ENCODE measurements at places on chromosomes 13 and 19. TPM values are rescaled to one million over a fixed set of nuclear protein-coding genes. Genes with fewer than 3 reads are reported as not detected.

DNA sequence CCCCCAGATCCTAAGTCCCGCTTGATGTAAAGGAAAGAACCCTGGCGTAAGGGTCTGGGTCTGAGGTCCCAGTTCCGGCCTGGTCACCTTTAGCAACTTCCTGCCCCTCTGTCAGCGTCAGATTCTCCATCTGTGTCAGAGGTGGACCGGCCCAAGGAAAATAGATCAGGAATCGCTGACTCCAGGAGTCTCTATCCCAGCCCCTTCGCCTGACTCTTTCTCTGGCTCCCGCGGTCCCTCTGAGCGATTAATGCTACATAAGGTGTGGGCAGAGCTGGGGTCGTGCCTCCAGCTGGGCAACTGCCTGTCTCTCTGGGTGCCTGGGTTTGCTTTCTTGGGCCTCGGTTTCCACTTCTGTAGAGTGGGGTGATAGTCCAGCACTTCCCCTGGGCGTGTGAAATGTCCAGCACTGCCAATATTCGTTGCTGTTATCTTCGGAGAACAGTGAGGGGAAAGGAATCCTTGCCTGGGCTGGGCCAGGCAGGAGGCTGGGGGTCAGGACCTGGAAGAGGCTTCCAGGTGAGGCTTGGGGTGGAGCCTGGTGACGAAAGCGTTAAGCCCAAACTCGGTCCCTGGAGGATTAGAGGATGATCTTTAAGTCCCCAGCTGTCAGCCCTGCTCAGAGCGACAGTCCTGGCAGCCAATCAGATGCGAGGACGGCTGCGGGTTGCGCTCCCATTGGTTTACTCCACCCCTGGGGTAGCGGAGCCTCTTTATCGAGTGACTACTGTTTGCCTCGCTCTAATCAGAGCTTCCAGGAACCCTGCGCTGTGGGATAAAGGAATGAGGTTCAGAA is 767 bp downstream of the ABCA7 start:
- peak; percentile 87 for DNase-seq
- H3K27me3 ChIP-seq, result no peaks in the 10 kb centered on the region
- peak overlapping the region; percentile 99 for H3K4me3 ChIP-seq
- peaks cover 27% of the 10 kb centered on the region for H3K36me3 ChIP-seq

GRCh38 chr13:22744688-22745452 is 435.9 kb upstream of the SGCG start:
- no peaks in the 10 kb centered on the region for H3K36me3 ChIP-seq
- DNase-seq, result no peak
- H3K4me1 ChIP-seq, result no peaks in the 10 kb centered on the region
- H3K27ac ChIP-seq, result no peak overlapping the region
- H3K4me3 ChIP-seq, result no peak overlapping the region

- DNase-seq, result no peak
- no peaks in the 10 kb centered on the region for H3K27me3 ChIP-seq
- H3K4me3 ChIP-seq, result no peak overlapping the region
- peaks cover 27% of the 10 kb centered on the region for H3K4me1 ChIP-seq
These were observed 200.0 kb downstream of the KLF12 start for GRCh38 chr13:73934215-73934641.

DNA sequence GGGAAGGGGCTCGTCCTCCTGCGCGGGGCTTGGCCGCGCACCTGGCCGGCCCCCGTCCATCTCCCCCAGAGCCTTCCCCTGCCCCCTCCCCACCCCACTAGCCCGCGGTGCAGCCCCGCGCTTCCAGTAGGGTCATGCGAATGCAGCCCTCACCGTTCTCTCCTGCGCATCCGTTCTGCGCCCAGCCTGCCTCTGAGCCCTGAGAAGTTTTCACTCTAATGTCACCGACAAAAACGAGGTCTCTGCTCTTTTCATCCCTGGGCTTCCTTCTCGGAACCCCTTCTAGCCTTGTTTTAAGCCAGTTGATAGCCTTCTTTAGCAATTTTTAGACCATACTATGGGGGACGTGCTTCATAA is 97.4 kb downstream of the ATP8A2 start:
- no peak overlapping the region for H3K27ac ChIP-seq
- H3K36me3 ChIP-seq, result peaks cover 2% of the 10 kb centered on the region
- peak overlapping the region; percentile 57 for H3K4me3 ChIP-seq
- peaks cover 5% of the 10 kb centered on the region for H3K4me1 ChIP-seq
- peaks cover 56% of the 10 kb centered on the region for H3K27me3 ChIP-seq

DNA sequence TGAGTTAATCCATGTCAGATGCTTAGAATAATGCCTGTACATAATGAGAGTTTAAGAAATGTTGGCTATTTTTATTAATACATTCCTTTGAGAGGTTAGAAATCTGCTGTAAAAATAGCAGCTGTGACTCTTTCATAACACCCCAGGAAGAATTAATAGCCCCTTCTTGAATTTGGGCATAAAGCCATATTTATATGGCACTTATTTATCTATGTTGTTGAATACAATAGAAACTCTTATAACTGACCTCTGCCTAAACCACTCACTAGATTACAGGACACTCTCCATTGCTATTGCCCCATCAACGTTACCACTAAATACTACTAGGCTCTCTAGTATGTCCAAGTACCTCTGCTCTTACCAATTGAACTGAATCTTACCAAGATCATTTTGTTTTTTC is 16.3 kb downstream of the NEK5 start:
- no peak overlapping the region for H3K27ac ChIP-seq
- peaks cover 16% of the 10 kb centered on the region for H3K27me3 ChIP-seq
- no peak overlapping the region for H3K4me3 ChIP-seq
- no peak for DNase-seq

The ZNF808 gene
- 53.5 TPM for total RNA-seq

GRCh38 chr13:44436589-44437337 is 63.1 kb downstream of the SERP2 start:
- no peaks in the 10 kb centered on the region for H3K36me3 ChIP-seq
- H3K27ac ChIP-seq, result no peak overlapping the region
- peak; percentile 51 for DNase-seq

- H3K4me3 ChIP-seq, result no peak overlapping the region
- no peaks in the 10 kb centered on the region for H3K36me3 ChIP-seq
- H3K27me3 ChIP-seq, result peaks cover 14% of the 10 kb centered on the region
- no peak for DNase-seq
These were observed 9.6 kb upstream of the TNFRSF19 start for GRCh38 chr13:23560571-23561089.

DNA sequence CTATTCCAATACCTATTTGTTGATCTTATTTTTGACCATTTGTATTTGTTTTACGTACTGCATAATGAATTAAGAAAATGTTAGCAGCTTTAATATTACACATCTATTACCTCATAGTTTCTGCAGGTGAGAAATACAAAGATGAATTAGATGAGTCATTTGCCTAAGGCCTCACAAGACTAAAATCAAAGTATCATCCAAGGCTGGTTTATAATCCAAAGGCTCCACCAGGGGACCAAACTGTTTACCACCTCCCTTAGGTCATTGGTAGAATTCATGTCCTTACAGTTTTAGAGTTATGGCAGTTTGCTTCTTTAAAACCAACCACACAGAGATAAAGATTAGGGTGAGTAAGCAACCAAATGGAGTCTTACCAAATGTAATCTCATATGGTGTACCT is 848.1 kb downstream of the SLITRK6 start:
- no peak for DNase-seq
- no peak overlapping the region for H3K27ac ChIP-seq
- no peak overlapping the region for H3K4me3 ChIP-seq

DNA sequence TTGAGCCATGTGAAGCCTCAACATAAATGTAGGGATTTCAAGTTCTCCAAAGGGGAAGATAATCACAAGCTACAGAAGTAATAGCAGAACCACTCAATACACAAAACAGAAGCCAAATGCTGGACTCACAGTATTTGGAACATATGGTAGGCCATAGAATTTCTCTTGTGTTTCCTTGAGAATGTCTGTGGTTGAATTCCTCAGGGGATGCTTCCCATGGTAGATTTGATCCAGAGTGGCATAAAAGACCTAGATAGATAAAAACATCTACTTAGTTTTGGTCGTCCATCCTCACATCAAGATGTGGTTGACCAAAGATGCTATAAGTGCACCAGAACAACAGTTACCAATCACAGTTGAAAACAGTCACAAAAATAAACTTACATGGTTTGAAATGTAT is 83.4 kb downstream of the MIPEP start:
- no peak overlapping the region for H3K27ac ChIP-seq
- peaks cover 18% of the 10 kb centered on the region for H3K36me3 ChIP-seq
- no peaks in the 10 kb centered on the region for H3K27me3 ChIP-seq

- peaks cover 2% of the 10 kb centered on the region for H3K27me3 ChIP-seq
- H3K27ac ChIP-seq, result peak overlapping the region; percentile 92
- DNase-seq, result peak; percentile 73
- peaks cover 31% of the 10 kb centered on the region for H3K4me1 ChIP-seq
- no peaks in the 10 kb centered on the region for H3K36me3 ChIP-seq
These were observed 154.9 kb downstream of the TM9SF2 start for GRCh38 chr13:99656092-99656745.

DNA sequence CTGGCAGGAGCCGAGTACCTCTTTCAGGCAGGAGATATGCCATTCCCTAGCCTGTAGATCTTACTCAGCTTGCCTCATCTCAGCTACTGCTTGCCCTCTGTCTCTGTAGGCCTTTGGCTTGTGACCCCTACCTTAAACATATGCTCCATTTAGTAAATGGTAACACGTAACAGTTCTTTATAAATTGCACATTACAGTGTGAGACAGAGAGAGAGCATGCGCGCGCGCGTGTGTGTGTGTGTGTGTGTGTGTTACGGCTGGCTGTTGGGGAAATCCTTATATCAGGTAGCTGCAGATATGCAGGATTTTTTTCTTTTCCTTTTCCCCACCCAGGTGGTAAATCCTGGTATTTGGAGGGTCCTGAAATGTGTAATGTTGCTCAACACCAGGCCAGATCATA is 4.2 kb downstream of the SPINT2 start:
- peaks cover 24% of the 10 kb centered on the region for H3K4me1 ChIP-seq
- no peaks in the 10 kb centered on the region for H3K27me3 ChIP-seq
- no peak for DNase-seq
- H3K27ac ChIP-seq, result no peak overlapping the region
- H3K36me3 ChIP-seq, result peaks cover 5% of the 10 kb centered on the region
- H3K4me3 ChIP-seq, result no peak overlapping the region

DNA sequence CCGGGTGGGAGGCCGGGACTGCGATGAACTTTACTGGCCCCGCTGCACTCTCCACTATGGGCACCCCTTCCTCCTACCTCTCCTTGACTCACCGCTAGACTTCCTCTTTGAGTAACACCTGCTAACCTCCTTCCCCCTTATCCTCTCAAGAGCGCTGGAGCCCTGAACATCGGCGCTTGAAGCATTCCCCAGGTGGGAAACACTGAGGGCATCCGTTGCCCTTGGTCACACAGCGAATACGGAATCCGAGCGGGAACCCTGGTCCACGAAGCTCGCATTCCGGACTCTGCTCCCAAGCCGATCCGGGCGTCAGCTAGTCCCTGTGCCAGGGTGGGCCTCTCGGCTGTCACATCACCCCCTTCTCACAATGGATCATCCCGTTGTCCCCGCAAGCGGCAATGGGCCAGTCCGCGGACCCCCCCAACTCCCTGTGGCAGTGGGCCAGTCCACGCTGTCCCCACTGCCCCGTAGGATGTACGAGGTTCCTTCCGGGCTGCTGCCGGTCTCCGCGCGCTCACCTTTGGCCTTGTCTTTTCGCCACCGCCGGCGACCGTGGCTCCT is 4.2 kb downstream of the LIPE start:
- H3K27me3 ChIP-seq, result no peaks in the 10 kb centered on the region
- no peak for DNase-seq
- peak overlapping the region; percentile 92 for H3K4me3 ChIP-seq
- peak overlapping the region; percentile 88 for H3K27ac ChIP-seq
- H3K4me1 ChIP-seq, result peaks cover 36% of the 10 kb centered on the region

GRCh38 chr19:33797802-33798671 is 1.4 kb downstream of the KCTD15 start:
- no peaks in the 10 kb centered on the region for H3K4me1 ChIP-seq
- peak overlapping the region; percentile 63 for H3K4me3 ChIP-seq
- peaks cover 42% of the 10 kb centered on the region for H3K27me3 ChIP-seq
- no peaks in the 10 kb centered on the region for H3K36me3 ChIP-seq
- no peak for DNase-seq

- no peak overlapping the region for H3K27ac ChIP-seq
- H3K4me3 ChIP-seq, result no peak overlapping the region
- peaks cover 20% of the 10 kb centered on the region for H3K36me3 ChIP-seq
These were observed 145.7 kb upstream of the FBXL3 start for GRCh38 chr13:77172650-77173049.

GRCh38 chr13:112510002-112510780 is 77.8 kb downstream of the TUBGCP3 start:
- peaks cover 12% of the 10 kb centered on the region for H3K36me3 ChIP-seq
- no peak overlapping the region for H3K27ac ChIP-seq
- H3K27me3 ChIP-seq, result no peaks in the 10 kb centered on the region

DNA sequence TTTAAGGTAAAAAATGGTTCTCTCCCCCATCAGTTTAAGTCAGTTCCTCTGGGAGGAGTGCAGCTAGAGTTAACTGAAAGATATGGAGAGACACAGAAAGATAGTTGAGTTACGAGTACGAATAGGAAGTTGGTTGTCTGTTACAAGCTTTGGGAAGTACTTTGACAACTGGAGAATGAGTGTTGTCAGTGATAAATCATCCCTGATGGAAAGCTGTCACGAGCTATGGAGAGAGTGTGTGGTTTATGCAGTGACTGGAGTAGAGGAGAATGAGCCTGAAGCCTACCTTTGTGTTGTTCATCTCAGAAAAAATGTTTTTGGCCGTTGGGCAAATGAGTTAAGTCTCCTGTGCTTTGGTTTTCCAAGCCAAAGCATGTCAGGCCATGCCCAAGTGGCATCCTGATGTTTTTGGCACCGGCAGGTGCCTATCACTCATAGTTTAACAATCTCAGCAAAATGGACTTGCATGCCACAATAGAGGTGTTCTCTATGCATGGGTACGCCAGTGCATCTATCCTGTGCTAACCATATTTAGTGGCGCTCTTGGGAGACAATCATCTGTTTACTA is 350.2 kb downstream of the IRS2 start:
- DNase-seq, result no peak
- H3K36me3 ChIP-seq, result no peaks in the 10 kb centered on the region
- peaks cover 7% of the 10 kb centered on the region for H3K27me3 ChIP-seq
- H3K4me1 ChIP-seq, result no peaks in the 10 kb centered on the region

The CYP4F12 gene
- 3.1 TPM for total RNA-seq

The OR7C1 gene
- not detected for total RNA-seq

The ANKRD24 gene
- total RNA-seq, result 1.7 TPM

DNA sequence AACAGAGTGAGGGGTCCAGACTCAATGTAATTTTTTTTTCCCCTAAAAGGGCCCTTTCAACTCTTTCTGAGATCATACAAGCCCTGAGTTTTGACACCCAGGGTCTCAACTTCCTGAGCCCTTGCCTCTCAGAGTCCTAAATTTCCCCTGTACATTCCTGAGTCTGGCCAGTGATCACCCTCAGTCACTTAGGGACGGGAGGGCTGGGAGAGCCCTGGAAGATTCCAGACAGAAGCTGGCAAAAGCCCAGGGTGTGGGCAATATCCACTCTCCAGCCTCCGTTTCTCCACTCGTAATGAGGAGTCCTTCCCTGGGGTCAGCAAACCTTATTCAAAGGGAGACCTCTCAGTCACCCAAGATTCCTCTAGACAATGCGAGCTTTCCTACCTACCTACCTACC is 1.6 kb downstream of the PPP1R13L start:
- H3K27me3 ChIP-seq, result peaks cover 32% of the 10 kb centered on the region
- H3K36me3 ChIP-seq, result peaks cover 6% of the 10 kb centered on the region
- no peak overlapping the region for H3K27ac ChIP-seq
- no peak overlapping the region for H3K4me3 ChIP-seq

GRCh38 chr13:102812611-102813287 is 13.8 kb downstream of the BIVM start:
- no peak overlapping the region for H3K27ac ChIP-seq
- peaks cover 15% of the 10 kb centered on the region for H3K4me1 ChIP-seq
- DNase-seq, result no peak

The PLK5 gene
- not detected for total RNA-seq

- H3K4me1 ChIP-seq, result peaks cover 11% of the 10 kb centered on the region
- H3K27ac ChIP-seq, result no peak within 1 kb of the TSS
- H3K4me3 ChIP-seq, result peak within 1 kb of the TSS; percentile 70
- DNase-seq, result peak; percentile 52
These were observed at the start of gene CGB7 for GRCh38 chr19:49057636-49058234. TSS of gene CGB7 (minus strand) at chr19:49057749. CDS start at chr19:49055375, 2,374 bp downstream.

The HSPB6 gene
- 0.36 TPM for total RNA-seq

Data from activated naive CD8-positive, alpha-beta T cell treated with anti-CD3 and anti-CD28 coated beads, Interleukin-2, amount 10 ng/mL, durations not matched to agents 7 days and 5 days (primary cell).